Activated gamma-delta T cell (primary cell): ENCODE measurements at places on chromosomes 5 and 9.

DNA sequence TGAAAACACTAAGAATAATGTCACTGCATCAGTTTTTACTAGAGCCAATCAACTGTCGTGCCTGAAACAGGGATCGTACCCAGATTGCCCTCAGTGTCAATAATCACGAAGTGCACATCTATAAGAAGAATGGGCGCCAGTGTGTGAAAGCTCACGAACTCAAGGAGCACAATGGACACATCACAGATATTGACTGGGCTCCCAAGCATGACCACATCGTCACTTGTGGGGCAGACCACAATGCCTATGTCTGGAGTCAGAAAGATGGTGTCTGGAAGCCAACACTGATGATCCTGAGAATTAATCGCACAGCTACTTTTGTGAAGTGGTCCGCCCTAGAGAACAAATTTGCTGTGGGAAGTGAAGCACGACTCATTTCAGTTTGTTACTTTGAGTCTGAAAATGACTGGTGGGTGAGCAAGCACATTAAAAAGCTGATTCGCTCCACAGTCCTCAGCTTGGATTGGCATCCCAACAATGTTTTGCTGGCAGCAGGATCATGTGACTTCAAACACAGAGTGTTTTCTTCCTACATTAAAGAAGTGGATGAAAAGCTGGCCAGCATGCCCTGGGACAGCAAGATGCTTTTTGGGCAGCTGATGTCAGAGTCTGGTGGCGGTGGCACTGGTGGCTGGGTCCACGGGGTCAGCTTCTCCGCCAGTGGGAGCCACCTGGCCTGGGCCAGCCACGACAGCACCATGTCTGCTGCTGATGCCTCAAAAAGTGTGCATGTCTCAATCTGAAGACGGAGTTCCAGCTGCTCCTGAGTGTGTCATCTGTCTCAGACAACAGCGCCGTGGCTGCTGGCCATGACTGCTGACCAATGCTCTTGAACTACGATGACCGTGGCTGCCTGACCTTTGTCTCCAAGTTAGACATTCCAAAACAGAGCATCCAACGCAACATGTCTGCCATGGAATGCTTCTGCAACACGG, 32.2 kb downstream of the NSA2 start:
- DNase-seq: no peak

DNA sequence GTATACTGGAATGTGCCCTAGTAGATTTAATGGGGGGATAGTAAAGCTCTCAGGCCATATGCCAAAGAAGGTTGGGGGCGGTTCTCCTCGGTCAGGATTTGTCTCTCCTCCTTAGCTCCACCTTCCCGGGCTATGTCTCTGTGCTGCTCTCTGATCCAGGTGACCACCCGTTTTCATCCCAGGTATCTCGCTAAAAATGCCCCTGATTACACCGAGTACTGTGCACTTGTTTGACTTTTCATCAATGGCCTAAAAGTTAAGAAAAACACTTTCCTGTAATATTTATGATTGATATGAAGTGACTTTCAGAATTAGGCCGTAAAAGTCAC, 724 bp downstream of the NDUFS6 start:
- DNase-seq: no peak

GRCh38 chr9:3136686-3137346, 292.9 kb upstream of the PUM3 start:
- no peak for DNase-seq

DNA sequence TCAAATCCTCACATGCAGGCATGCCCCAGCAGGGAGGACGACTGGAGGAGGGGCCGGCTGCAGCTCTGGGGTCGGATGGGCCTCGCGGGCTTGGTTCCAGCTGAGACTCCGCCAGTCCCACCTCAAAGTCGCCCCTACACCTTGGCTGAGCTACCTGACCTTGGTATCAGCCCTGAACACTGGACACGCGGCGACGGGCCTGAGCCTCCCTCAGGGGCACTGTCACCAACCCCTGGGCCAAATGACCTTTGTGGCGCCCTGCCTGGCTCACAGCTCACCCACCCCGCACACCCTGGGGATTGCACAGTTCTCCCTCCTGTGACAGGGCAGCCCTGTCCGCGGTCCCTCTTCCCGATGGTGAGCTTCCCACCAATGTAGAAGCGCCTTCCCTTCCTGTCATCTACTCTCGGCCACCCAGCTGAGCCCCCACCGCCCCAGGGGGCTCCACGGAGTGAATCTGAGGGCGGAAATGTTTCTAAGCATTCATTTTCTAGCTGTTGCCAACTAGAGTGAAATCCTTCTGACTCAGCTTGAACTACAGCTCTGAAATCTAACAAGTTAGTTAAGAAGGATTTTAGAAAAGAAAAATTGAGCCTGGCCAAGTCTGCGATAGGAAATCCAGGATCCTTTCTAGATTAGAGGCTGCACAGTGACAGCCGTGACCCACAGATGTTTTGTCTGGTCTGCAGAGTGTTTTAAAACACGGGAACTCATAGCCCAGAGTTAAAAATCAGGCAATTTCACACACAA, 138.9 kb upstream of the PHYKPL start:
- DNase-seq: no peak

DNA sequence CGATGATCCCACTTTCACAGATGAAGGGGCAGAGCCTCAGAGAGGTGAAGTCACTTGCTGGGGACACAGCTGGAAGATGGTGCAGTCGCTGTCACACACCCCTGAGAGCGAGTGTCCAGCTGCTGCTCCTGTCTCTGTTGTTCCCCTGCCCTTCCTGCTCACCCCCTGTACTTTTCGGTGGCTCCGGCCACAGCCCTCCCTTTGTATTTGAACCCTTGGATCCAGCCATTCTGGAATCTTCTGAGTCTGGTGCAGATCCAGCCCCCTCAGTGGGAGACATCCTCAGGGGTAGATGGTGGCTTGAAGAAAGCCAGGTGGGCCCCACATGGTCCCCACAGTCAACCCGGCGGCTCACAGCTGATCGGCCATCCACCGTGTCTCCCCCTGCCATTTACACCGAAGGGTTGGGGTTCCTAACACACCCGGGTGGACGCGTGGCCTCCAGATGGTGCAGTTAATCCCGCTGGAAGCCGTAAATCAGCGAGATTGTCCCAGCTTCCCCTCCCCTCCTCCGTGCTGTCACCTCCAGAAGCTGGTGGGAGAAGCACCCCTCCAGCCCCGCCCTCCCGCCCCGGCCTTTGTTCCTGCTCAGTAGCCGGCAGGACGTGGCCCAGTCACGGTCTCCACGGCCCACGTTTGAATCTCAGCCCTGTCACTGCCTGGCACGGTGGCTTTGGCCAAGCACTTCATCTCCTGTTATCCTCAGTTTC, 204.8 kb downstream of the C9orf50 start:
- DNase-seq: no peak

DNA sequence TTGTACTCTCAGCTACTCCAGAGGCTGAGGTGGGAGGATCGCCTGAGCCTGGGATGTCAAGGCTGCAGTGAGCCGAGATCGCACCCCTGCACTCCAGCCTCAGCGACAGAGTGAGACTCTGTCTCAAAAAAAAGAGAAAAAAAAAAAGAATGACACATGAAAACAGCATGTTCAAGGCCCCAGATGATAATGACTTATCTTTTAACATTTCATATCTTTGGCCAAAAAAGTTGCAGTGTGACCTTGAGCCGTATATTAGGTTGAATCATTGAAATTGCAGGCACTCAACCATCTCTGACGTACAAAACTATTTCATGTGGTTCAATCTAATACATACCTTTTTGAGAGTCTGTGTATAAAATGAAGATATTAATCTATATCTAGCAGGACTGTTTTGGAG, 79.1 kb upstream of the CPEB4 start:
- DNase-seq: no peak

DNA sequence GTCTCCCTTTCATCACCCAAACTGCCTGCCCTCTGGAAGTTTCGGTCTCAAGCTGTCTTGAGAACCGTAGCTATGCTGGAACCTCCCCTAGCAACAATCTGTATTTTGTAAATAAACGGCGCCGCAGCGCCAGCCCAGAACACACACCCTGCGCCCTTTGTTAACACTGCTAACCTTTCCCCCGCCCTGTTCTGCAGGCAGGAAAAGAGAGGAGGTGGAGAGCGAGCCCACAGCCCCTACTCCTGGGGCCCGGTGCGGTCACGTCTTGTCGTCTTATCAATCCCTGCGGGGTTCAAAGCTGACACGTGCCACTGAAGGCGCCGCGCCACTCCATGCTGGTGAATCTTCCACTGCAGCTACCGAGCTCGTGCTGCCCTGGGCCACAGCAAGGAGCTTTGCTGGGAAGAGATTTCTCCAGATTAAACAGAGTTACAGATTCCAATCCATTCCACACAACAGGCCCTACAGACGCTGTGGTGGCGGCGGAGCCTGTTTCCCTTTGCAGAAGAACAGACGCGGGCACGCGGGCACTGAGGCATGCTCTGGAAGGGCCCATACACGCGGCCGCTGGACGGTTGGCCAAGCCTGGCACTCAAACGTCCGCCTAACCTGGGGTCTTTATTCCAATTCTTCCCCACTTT, 25.3 kb downstream of the ZDHHC11B start:
- no peak for DNase-seq

DNA sequence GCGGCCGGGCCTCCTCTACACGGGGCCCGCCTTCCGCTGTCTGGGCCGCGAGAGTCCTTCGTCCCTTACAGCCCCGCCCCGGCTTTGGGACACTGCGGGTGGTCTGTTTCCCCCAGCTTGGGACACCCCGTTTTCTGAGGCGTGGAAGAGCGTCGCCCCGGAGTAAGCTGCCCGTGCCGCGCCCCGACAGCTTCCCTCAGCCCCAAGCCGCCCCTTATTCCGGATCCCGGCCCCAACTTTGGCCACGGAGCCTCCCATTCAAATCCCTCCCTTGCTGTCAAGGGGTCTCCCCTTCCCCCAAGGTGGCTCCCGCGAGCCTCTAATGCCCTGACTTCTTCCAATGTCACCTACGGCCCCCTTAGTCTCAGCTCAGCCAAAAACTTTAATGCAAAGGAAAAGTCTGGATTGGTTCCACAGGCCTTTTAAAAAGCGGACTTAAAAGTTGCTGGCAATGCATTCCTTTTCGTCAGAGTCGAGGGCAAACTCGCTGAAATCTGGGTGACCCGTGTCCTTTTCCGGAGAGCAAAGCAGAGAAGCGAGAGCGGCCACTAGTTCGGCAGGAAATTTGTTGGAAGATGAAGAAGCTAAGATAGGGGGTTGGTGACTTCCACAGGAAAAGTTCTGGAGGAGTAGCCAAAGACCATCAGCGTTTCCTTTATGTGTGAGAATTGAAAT, 19.8 kb downstream of the EXOSC2 start:
- DNase-seq: no peak

DNA sequence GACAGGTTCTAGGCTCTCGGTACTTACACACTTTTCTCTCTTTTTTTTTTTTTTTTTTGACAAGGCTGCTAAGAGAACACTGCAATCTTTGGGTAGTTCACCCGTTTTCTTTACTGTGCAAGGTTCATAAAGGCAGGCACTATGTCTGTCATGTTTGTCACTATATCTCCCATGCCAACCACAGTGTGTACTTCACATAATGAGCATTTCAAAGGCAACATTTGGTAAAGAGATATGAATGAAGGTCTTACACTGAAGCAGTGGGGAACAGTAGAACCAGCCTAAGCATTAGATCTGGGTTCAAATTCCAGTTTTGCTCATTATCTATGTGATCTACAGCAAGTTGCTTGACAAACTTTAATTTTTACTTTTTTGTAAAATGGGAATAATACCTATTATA, 1.5 kb upstream of the HMGCR start:
- no peak for DNase-seq

GRCh38 chr5:78078858-78079257, 215.6 kb downstream of the AP3B1 start:
- DNase-seq: no peak

GRCh38 chr5:146137967-146138403, 32.6 kb upstream of the PLAC8L1 start:
- no peak for DNase-seq

DNA sequence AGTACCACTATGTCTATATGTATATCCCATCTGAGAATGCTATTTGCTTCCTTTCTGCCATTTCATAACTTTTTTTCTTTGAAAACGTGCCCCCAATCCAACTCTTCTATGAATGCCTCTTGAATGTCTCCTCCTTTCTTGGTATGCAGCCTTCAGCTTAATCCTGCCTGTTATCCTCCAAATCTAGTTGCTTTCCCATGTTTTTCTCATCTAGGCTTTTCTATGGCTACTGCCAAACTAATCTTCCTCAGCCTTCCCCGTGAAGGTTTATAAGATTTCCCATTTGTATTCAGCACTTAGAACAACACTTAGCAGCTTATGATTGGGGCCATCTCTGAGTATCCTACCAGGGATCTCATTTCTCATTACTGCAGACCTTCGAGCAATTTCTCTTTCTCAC, 2.5 kb downstream of the TGFBR1 start:
- DNase-seq: no peak

DNA sequence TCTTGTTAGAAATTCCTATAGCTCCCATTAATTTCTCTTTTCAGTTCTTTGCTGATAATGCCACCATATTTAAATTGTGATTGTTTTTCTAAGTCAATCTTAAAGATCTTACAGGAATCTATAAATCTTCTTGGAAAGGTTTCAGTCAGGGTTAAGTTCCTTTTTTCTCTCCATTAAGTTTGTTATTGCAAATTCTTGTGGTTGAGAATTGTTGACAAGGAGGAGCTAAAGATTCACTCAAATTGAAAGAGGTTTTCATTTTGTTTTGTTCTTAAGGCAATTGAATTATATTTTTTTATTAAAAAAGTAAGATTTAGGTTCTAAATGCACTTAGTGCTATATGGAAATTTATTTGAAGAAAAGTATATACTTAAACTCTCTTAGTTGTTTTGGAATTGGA, 213.4 kb downstream of the PRR16 start:
- no peak for DNase-seq

DNA sequence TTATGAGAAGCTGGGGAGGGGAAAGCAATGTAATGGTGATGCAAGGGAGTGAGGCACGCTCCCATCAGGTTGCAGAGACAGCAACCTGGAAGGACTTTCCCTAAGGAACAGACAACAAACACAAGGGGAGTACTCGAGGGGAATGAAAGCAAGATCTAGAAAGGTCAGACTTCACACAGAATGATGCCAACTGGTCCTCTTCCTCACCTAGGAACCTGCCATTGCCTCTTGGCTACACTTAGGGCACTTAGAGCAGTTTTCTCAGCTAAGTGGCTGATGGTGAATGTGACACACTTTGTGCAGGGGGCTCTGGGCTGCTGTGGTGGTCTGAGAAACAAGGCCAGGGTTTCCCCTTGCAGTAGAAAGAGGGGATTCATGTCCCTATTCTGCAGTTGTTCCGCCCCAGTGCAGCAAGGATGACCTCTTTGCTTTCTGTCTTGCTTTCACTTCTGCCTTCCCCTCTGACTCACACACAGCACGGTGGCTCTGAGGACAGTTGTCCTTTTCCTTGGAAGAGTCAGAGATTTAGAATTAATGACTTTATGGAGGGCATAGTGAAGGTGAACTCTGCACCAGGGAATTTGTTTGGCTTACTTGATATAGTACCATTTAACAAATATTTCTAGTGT, 394.0 kb upstream of the KLF4 start:
- no peak for DNase-seq

GRCh38 chr5:7221041-7221440, 174.9 kb upstream of the ADCY2 start:
- DNase-seq: no peak
